IMR-90 (cell line): ENCODE measurements at places on chromosomes 5 and 9.
A peak's percentile ranks its signal among the peaks of the same experiment; 100 is the strongest.

DNA sequence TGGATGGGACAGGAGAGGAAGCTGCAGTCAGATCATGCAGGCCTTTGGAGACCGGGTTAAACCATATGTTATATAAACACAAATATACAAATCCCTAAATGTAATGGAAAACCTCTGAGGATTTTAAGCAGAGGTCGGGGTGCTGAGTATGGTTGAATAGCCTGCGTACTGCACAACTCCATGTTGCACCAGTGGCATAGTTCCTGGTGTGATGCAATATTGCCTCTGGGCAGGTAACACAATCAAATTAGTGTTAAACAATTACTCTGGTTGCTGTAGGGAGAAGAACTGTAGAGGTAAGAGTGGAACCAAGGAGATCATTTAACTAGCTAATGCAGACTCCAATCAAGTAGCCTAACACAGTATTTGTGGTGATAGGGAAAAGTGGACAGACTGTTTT, 21.3 kb upstream of the RNF145 start:
- DNase-seq: no peak

DNA sequence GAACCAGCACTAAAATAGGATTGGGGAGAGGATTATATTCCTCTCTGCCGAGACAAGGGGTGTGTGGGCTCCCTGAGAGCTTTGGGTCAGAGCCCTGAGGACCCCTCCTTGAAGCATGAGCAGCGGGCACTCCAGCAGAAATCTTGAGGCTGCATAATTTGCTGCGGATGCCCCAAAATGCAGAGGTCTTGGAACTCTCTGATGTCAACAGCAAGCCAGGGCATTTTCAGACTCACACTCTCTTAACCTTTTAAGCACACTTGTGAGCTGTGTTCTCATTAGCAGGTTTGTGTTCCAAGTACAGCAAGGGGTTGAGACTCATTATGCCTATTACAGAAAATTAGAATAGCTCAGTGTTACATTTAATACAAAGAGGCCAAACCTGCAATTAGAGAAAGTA, 513.0 kb upstream of the ADAMTS16 start:
- no peak for DNase-seq

DNA sequence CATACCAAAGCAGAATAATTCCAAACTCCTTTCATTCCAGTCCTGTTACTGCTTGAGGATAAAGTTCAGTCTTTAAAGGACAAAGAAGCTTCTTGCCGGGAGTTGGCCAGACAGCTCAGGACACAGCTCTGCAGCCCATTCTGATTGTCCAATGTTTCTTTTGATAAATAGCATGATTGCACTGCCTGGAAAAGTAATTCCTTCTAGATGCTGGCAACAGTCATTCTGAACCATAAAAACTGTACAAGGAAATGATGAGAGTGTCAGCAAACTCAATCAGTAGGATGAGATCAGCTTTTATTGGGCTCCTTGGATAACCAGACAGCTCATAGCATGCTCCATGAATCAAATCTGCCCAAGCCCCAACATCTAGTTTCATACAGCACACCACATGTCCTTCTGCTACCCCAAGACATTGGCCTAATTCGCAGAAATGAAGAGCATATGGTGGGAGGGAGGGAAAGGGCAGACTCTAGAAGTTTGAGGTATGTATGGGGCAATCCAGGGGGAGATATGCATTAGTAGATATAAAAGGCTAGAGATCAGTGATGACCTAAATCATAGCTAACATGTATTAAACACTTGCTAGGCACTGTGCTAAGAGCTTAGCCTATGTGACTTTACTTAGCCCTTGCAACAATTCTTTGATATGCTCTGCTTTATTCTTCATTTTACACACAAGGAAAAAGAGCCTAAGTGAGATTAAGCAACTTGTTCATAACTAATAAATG, 219.9 kb upstream of the NREP start:
- peak; percentile 37 for DNase-seq

DNA sequence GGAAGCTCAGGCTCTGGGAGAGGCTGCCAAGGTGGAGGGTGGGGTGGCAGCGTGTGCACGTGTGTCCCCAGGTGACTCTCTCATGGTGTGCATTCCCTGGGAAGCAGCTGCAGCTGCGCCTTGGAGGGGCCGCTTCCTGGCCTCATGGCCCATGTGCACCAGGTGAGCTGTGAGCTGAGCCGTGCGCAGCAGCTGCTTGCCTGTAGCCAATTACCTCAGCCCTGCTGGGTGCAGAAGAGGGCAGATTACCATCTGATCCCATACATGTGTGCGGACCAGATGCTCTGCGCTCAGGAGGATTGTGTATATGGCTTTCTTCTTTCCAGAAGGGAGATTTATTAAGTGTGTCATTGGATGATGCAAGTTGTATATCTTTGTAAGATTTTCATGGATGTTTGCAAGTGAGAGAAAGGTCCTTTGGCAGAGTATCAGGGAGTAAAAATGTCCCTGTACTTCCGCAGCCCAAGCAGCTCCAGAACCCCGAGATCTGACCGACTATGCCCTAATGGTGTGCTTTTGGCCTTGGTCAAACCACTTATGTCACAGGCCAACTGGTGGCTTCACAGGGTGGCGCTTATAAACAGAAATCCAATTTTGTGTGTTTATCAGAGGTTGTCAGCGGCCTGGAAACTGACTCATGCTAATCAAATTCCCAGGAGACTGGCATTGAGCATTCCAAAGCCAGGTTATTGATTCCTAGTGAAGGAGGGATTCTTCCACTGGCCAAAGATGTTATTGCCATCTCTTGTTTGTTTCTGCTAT, 229.3 kb downstream of the GOLPH3 start:
- no peak for DNase-seq

- no peak for DNase-seq
Measured at GRCh38 chr5:125394661-125395280, 648.3 kb upstream of the ZNF608 start.

GRCh38 chr5:67066815-67067214, 129.8 kb downstream of the CD180 start:
- peak; percentile 39 for DNase-seq

DNA sequence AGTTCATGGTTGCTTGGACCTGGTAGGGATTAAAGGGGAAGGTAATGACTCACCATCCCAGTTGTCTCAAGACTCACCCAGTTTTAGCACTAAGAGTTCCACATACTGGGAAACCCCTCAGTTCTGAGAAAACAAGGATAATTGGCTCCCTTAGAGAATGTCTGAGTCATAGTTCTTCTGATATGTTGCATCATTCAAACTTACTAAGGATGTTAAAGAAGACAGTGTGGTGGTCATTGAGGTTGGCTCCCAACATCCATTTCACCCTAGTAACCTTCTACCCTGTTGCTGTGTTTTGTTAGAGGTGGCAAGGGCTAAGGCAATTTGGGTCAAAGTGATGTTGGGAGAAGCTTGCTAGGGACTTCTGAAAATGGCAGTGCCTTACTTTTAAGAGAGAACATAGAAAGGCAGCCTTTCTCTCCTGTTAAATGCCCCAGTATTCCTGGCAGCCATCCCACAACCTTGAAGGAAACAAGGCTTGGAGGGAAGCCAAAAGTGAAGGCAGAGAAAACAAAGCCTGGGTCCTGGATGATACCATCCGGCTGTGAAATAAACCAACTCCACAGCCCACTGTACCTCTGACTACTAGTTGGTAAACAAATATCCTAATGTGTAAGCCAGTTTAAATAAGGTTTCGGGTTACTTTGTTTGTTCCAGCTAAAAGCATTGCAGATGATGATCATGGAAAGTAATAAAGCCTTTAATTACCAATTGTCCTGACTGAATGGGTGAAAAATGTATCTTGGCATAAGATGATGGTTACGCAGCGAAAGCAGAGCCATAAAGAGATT, 80.4 kb upstream of the ADAMTSL1 start:
- DNase-seq: peak; percentile 96

GRCh38 chr5:139738193-139739149, 57.1 kb upstream of the PSD2 start:
- no peak for DNase-seq

GRCh38 chr5:57111993-57112392, 61.9 kb upstream of the GPBP1 start:
- no peak for DNase-seq

GRCh38 chr9:2299843-2300205, 284.7 kb downstream of the SMARCA2 start:
- DNase-seq: no peak

DNA sequence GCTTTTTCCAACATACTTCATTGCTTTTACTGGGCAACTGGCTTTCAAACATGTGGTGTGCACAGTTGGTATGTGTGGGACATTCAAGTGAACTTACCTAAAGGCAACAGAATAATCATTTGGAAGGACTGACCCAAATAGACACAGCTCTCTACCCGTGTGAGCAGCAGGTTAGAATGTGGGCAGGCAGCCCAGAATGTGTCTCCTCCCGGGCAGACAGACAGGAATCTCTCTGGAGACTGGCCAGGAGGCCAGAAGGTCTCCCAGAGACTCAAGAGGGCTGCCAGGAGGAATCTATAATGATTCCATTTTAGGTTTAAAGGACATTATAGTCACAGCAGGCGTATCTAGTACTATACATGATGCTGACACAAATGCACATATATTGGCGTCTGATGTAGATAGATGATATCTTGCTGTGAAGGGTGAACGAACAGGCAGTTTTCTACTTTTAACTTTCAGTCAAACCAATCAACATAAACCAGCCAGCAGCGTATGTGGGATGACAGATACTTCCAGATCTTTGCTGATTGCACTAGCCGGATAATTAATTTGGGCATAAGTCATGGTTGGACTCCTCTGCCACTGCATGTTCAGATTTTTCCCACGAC, 297.4 kb upstream of the ZNF608 start:
- peak; percentile 56 for DNase-seq

DNA sequence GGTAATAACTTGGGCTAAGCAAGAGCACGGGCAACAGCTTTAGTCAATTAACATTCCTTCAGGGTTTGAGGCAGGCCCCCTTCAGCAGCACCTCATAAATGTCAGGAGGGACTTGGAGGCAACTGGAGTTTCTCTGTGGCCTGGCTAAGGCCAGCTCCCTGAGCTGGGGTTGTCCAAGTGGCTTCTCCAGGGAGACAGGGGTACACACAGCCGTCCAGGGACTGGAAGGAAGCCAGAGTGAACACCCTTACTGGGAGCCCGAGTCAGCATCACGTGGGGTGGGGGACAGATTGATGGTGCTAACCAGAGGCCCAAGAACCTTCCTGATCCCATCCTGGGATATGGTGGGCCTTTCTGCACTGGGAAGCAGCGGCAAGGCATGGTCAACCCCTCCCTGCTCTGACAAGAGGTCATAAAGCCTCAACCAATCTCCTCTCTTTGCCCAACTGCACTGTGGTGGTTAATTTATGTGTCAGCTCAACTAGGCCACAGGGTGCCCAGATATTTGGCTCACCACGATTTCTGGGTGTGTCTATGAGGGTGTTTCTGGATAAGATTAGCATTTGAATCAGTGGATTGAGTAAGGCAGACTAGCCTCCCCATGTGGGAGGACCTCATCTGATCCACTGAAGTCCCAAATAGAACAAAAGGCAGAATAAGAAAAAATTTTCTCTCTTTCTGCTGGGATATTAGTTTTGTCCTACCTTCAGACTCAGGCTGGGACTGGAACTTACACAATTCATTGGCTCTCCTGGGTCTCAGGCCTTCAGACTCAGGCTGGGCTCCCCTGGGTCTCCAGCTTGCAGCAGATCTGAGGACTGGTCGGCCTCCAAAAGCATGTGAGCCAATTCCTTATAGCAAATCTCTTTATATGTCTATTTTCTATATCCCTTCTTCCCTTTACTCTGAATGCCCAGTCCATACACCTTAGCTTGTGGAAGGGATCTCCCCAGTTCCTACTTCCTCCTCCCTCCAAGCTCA, 127.2 kb upstream of the LARP1 start:
- DNase-seq: no peak

DNA sequence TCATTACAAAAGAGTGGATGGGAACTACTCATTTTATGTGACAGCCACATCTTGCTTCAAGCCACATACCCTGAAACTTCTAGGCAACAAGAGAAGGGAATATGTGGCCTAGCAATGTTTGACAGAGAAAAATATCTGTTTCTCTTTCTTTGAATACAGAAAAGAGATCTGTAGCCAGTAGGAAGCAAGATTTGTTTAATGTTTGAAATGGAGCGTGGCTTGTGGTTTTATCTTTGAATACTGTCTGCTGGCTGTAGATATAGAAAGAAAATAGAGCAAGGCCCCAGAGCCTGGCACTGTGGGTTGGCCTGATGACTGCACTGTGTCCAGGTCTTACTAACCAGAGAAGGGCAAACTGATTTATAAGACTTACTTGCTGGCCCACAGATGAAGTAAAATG, 133.8 kb downstream of the ARHGEF28 start:
- DNase-seq: peak; percentile 45

DNA sequence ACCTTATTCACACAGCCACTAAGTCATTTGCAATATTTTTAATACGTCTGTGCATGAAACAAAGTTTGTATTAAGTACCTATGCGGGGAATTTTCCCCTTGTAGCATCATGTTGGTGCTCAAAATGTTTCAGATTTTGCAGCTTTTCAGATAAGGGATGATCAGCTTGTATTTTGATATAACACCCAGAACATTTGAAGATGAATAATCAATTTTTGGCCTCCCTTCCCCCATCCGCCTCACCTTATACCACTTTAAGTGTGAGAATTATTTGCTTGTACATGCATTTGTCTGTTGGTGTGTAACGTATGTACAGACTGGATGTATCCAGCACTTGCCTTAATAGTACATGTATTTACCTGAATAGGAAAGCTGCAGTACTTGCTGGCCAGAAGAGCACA, 1.7 kb downstream of the JAK2 start:
- DNase-seq: no peak

GRCh38 chr9:23686257-23686656, 139.8 kb downstream of the ELAVL2 start:
- no peak for DNase-seq

DNA sequence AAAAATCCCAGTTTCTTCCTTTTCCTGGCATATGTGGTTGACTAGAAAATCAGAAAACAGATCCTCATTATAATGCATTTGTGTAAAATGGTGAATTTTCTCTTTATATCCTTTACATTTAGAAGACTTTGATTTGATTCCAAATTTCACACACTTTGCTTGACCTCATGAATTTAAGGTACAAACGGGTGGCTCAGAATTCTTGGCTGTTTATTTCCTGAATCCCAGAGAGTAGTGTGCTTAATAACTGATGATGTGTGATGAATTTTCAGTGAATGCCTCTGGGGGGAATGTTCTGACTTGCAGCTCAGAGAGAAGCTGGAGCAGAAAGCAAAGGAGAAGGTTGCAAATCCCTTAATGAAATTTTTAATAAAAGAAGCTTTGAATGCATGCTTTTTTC, 126.8 kb downstream of the SPATA31D1 start:
- no peak for DNase-seq

GRCh38 chr5:5983261-5983980, 394.9 kb downstream of the MED10 start:
- DNase-seq: no peak

GRCh38 chr9:93650448-93650847, 74.1 kb downstream of the PHF2 start:
- no peak for DNase-seq
